Immature natural killer cell (primary cell): ENCODE measurements at places on chromosomes 1 and 21. TPM values are rescaled to one million over a fixed set of nuclear protein-coding genes. Genes with fewer than 3 reads are reported as not detected.
A peak's percentile ranks its signal among the peaks of the same experiment; 100 is the strongest.

GRCh38 chr1:43450251-43450941 lies 3.3 kb downstream of the HYI start:
- peaks cover 27% of the 10 kb centered on the region for H3K4me1 ChIP-seq
- peaks cover 20% of the 10 kb centered on the region for H3K36me3 ChIP-seq
- peaks cover 10% of the 10 kb centered on the region for H3K27me3 ChIP-seq
- peak overlapping the region; percentile 58 for H3K27ac ChIP-seq

- no peak overlapping the region for H3K4me3 ChIP-seq
- peaks cover 3% of the 10 kb centered on the region for H3K27me3 ChIP-seq
- H3K36me3 ChIP-seq, result no peaks in the 10 kb centered on the region
- no peak for DNase-seq
These were observed 113.9 kb downstream of the CAPN8 start for GRCh38 chr1:223551610-223552009.

GRCh38 chr1:212034516-212035122 lies 738 bp downstream of the INTS7 start:
- peaks cover 61% of the 10 kb centered on the region for H3K4me1 ChIP-seq
- DNase-seq, result no peak
- peak overlapping the region; percentile 87 for H3K27ac ChIP-seq
- H3K27me3 ChIP-seq, result peaks cover 12% of the 10 kb centered on the region

DNA sequence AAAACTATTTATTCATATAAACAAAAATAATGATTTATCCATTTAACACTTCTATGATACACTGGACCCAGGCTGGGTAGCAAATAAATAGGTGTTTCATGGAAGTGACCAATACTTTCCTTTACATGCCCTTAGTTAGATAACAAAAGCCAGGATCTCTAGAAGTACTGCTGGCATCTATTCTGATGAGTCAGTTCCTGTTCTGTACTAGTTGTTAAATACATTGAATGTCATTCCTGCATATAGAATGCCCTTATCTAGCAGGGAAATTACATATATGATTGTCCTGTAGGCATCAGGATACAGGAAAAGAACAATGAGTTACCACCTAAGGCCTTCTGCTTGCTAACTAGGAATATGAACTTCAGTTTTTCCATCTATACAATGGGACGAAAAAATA lies 130.8 kb downstream of the HFM1 start:
- no peak overlapping the region for H3K27ac ChIP-seq
- peaks cover 5% of the 10 kb centered on the region for H3K27me3 ChIP-seq
- no peak for DNase-seq
- H3K4me3 ChIP-seq, result no peak overlapping the region
- no peaks in the 10 kb centered on the region for H3K36me3 ChIP-seq

- H3K36me3 ChIP-seq, result peaks cover 3% of the 10 kb centered on the region
- H3K4me1 ChIP-seq, result peaks cover 13% of the 10 kb centered on the region
- H3K27me3 ChIP-seq, result peaks cover 22% of the 10 kb centered on the region
These were observed 1.9 kb downstream of the ZBTB8A start for GRCh38 chr1:32541064-32541566.

DNA sequence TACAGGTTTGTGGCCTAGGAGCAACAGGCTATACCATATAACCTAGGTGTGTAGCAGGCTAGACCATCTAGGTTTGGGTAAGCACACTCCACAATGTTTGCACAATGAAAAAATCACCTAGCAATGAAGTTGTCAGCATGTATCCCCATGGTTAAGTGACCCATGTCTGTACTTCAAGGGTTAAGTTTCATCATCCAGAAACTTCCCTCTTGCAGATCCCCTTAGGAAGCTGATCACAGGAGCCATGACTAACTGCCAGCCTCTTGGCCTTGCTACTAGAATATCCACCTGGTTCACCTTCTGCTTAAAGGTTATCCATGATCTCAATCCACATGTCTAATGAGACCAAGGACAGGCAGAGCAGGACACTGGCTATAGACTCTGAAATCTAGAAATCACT lies 3.5 kb upstream of the UBXN10 start:
- no peak for DNase-seq
- H3K27ac ChIP-seq, result no peak overlapping the region
- no peak overlapping the region for H3K4me3 ChIP-seq
- no peaks in the 10 kb centered on the region for H3K36me3 ChIP-seq
- peaks cover 35% of the 10 kb centered on the region for H3K4me1 ChIP-seq

DNA sequence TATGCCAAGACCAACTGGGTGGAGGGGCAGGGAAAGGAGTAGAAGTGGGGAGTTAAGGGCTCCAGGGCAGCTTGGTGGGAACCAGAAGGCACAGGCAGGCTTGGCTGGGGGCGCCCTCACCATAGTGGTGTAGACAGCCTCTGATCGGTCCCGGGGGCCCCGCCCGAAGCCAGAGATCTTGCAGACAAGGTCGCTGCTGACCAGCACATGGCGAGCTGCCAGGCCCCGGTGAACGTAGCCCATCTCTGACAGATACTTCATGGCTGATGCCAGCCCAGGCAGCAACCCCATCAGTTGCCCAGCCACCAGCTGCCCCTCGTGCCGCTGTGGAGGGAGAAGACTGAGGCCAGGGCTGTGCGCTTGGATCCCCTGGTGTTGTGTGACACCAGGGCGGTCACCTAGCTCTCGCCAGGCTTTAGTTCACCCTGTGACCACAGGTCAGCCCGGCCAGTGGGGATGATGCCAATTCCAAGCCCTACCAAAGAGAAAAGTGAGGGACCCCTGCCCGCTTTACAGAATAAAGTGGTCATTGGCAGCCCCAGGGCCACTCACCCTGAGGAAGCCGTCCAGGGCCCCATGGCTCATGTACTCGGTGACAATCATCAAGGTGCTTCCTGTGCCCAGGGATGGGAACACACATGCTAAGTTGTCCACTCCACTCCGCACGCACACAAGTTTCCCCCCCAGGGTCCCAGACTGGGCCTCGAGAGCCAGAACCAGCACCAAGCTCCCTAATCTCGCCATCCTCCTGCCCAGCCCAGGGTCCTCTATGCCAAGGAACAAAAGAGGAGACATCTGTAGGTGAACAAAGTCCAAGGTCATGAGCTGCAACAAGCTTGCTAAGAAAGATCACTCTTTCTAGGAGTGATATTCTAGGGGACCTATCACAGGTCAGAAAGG lies 28.2 kb downstream of the CDCA8 start:
- H3K4me1 ChIP-seq, result no peaks in the 10 kb centered on the region
- H3K4me3 ChIP-seq, result no peak overlapping the region
- peaks cover 4% of the 10 kb centered on the region for H3K27me3 ChIP-seq
- DNase-seq, result no peak
- H3K27ac ChIP-seq, result no peak overlapping the region

GRCh38 chr1:175673371-175674150 lies 69.8 kb downstream of the TNR start:
- no peak for DNase-seq
- no peaks in the 10 kb centered on the region for H3K36me3 ChIP-seq
- peaks cover 5% of the 10 kb centered on the region for H3K27me3 ChIP-seq
- no peaks in the 10 kb centered on the region for H3K4me1 ChIP-seq
- no peak overlapping the region for H3K27ac ChIP-seq
- no peak overlapping the region for H3K4me3 ChIP-seq

- H3K27ac ChIP-seq, result no peak overlapping the region
- no peak overlapping the region for H3K4me3 ChIP-seq
- H3K27me3 ChIP-seq, result peaks cover 10% of the 10 kb centered on the region
- H3K36me3 ChIP-seq, result no peaks in the 10 kb centered on the region
These were observed 53.8 kb upstream of the MROH9 start for GRCh38 chr1:170881268-170882265.

The TMEM269 gene
- polyA plus RNA-seq, result 0.14 TPM
